Panc1 (cell line): ENCODE measurements at places on chromosomes 3 and 15. TPM values are rescaled to one million over a fixed set of nuclear protein-coding genes. Genes with fewer than 3 reads are reported as not detected.

Gene ACTRT3
- total RNA-seq = 1.7 TPM

DNA sequence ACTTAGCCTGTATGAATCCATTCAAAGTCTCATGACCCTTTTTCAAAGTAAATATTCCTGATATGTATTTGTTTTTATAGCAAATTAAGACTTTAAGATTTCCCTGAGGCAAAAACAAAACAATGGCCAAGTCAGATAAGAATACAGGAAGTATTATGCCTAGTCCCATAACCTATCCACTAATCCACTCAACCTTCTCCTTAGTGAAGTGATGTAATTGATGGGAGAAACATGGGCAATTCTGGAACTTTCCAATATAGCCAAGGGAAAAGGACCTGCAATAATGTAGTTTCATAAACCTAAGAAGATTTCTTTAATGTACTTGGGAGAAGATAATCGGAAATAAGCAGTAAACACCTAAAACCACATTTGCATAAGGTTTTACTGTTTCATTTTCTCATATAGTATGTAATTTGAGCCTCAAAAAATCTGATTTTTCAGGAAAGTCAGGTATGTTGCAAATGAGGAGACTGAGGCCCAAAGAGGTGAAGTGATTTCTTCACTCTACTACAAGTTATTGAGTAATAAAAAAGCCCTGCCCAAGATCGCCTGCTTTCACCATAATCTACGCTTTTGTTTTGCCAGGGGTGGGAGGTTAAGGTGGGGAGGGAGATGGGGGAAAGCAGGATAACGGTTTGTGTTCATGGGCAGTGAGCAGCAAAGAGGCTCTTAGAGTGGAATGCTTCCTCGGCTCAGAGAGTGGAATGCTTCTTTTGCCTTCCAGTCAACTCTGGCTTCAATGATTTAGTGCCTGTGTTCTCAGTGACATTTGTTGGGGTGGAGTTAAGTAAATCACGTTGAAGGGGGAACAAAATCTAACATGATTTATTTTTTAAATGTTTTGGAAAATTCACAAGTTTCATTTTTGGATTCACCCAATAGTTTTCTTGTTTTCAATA, 95.0 kb upstream of the FNDC3B start:
- no peak for DNase-seq
- H3K4me1 ChIP-seq = peaks cover 15% of the 10 kb centered on the region
- no peaks in the 10 kb centered on the region for H3K36me3 ChIP-seq
- H3K27me3 ChIP-seq = no peaks in the 10 kb centered on the region

DNA sequence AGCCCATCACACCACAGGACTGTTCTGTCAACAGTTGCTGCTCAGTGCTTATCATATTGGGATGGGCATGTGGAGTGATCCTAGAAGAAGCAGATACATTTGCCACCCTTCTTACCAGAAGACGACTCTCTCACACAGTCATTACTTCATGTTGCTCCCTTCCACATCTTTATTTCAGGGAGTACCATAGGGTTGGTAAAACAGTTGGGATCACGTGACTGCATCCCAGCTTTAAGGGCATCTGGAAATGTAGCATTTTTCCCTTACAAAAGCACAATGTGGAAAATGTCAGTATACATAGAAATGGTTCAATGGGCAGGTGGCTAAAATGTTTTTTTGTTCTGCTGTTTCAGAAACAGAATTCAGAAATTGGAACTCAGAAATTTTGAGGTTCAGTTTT, 791.0 kb downstream of the OTOL1 start:
- no peaks in the 10 kb centered on the region for H3K36me3 ChIP-seq
- H3K27me3 ChIP-seq = no peaks in the 10 kb centered on the region
- no peaks in the 10 kb centered on the region for H3K4me1 ChIP-seq
- no peak for DNase-seq
- H3K4me3 ChIP-seq = no peak overlapping the region
- no peak overlapping the region for H3K27ac ChIP-seq

Gene REC114
- total RNA-seq = not detected

- H3K36me3 ChIP-seq = no peaks in the 10 kb centered on the region
- H3K27ac ChIP-seq = no peak overlapping the region
- DNase-seq = no peak
- no peaks in the 10 kb centered on the region for H3K27me3 ChIP-seq
- H3K4me1 ChIP-seq = no peaks in the 10 kb centered on the region
- no peak overlapping the region for H3K4me3 ChIP-seq
Measured at GRCh38 chr3:48140336-48140757, 47.9 kb downstream of the CDC25A start.
